ENCODE measurements at places on chromosomes 6 and 20.

GRCh38 chr20:38731738-38732113 lies 7.4 kb downstream of the SLC32A1 start:
- DNase-seq: no peak

DNA sequence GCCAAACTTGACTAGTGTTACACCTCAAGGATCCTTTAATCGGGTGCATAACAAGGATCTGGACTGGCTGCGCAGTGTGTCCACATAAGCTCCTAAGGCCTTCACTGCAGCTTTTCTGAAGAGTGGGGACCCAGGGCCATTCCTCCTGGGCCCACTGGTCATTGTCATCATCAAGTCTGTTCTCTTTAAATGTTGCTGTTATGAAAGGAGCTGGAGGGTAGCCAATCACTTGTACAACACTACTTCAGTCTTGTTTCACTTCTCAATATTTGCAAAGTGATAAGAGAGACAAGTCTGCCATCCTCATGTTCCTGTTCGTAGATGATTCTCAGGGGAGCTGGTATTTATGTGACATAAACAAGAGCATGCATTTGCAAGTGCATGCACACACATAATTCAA lies 149.8 kb downstream of the SYNDIG1 start:
- DNase-seq: no peak

DNA sequence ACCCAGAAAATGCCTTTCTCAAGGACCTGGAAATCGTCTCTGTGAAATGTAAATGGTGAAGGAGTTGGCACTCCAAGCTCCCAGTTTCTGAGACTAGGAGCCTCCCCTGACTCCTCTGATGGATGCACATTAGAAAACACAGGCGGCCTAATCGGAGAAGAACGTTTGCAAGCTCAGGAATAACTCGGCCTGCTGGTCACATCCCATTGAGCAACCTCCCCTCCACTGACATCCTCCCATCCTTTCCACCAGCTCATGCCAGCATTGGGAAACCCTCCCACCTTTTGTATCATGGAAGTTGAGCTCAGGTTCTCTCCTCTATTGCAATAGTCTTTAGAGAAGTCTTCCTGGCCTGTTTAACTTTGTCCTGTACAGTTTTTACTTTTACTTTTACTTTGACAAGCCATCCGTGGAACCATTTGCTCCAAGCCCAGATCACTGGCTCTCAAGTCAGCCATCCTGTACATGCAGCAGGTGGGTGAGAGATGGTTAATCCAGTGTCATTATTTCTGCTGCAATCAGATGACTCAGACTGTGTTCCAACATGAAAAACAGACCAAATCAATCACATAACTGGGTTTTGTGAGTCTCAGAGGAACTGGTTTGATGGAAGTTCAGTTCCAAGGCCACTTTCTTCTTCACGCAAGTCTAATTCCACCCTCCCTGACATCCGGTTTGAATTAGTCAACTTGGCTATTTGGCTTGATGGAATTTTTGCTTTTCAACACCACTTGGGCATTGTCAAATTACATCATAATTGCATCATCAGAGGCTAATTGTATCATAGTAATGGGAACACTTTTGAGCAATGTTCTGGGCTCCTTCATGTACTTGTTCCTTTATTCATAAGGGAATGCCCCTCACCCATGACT lies 619.4 kb upstream of the CDH4 start:
- no peak for DNase-seq

DNA sequence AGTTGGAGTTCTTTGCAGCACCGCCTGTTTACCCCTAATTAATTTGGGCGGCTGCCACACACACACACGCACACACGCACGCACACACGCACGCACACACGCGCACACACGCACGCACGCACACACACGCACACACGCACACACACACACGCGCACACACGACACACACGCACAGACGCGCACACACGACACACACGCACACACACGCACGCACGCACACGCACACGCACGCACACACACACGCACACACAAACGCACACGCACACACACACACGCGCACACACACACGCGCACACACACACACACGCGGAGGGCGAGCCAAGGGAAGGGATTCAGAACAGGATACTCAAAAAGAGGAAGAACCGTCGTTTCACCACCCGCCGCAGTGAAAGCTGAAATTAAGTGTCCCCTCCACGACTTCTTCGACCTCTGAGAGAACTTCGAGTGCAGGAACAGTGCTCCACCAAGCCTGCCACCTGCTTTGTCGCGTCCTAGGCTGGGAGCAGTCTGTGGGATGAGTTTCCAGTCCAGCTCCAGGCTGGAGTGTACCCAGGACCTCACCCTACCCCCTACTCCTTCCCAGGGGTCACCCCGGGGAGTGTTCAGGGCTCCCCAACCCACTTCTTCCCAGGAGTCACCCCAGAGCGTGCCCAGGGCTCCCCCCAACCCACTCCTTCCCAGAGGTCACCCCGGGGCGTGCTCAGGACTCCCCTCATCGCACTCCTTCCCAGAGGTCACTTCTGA lies 1.1 kb downstream of the RNASET2 start:
- no peak for DNase-seq

GRCh38 chr6:166977621-166978525 lies 21.3 kb upstream of the CEP43 start:
- DNase-seq: no peak

Measured in NCI-H1694 (cell line).